ENCODE measurements at places on chromosomes 1 and 21.

GRCh38 chr1:231264642-231265041 lies 23.6 kb downstream of the GNPAT start:
- no peak for DNase-seq

- no peak for DNase-seq
These were observed 61.4 kb upstream of the VCAM1 start for GRCh38 chr1:100657876-100658715.

DNA sequence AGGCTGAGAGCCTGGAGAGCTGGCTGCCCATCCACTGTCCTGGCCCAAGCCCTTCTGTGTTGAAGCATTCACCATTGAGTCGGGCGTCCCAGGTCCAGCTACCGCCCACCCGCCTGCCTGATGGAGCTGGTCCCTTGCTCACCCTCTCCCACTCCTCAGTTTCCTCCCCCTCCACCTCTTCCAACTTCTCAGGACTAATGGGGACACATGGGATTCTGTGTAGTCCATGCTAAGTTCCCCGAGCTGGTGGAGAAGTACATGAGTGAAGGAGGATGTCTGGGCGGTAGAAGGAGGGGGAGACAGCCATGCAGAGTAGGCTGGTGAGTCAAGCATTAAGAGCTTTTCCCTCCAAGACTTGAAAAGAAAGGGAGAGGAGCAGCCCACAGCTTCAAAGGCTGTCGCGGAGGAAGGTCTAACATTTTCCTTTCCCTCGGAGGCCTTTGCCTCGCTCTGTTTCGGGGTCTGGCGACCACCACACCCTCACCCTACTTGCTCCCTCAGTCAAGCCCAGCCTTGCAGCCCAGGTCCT lies 561 bp downstream of the SLC26A9 start:
- no peak for DNase-seq

- no peak for DNase-seq
These were observed 30.3 kb downstream of the YARS1 start for GRCh38 chr1:32786856-32787255.

- no peak for DNase-seq
These were observed 124.2 kb downstream of the KCNN3 start for GRCh38 chr1:154745750-154746425.

- no peak for DNase-seq
These were observed 1.1 kb downstream of the COL18A1 start for GRCh38 chr21:45405819-45406762.

- no peak for DNase-seq
These were observed 121.2 kb downstream of the EPHB2 start for GRCh38 chr1:22831729-22832413.

DNA sequence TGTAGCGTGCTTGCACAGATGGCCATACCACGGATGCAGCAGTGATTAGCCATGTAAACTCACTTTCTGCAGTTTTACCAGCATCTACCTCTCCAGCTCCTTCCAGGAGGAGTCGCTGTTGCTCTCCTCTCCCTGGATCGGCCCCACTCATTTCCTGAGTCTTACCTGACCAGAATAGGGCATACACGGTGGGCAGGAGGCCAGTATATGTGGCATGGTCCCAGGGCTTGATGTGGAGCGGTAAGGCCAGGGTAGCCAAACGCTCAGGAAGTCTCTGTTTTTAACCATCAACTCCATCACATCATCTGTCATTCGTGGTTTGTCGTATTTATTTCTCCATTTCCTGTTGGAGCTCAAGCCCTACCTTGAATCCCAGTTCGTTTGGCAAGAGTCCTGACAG lies 163.4 kb upstream of the USP24 start:
- DNase-seq, result no peak

DNA sequence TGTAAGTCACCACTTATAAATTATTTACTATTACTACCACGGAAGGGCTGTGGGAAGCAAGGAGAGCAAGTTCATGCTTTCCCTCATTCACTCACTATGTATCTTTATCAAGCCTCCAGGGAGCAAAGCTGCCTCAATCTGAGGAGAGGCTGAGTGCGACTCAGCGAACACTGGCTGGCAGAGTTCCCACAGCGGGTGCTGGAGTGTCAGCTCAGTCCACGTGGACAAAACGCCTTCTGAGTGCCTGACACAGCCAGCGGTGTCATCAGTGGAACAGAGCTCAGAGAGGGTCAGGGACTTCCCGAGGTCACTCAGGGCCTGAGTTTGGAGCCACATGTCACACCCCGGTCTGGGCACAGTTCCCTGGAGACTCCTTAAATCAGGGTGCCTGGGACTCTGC lies 16.9 kb downstream of the MATN1 start:
- DNase-seq, result no peak

DNA sequence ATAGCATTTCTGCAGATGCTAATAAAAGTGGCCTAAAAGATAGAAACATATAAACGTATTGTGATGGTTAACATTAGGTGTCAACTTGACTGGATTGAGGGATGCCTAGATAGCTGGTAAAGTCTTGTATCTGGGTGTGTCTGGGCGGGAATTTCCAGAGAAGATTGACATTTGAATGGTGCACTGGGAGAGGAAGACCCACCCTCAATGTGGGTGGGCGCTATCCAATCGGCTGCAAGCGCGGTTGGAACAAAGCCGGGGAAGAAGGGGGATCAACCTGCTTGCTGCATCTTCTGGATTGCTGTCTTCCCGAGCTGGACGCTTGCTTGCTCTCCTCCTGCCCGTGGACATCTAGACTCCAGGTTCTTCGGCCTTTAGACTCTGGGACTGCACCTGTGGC lies 114.0 kb upstream of the ZNF644 start:
- no peak for DNase-seq

DNA sequence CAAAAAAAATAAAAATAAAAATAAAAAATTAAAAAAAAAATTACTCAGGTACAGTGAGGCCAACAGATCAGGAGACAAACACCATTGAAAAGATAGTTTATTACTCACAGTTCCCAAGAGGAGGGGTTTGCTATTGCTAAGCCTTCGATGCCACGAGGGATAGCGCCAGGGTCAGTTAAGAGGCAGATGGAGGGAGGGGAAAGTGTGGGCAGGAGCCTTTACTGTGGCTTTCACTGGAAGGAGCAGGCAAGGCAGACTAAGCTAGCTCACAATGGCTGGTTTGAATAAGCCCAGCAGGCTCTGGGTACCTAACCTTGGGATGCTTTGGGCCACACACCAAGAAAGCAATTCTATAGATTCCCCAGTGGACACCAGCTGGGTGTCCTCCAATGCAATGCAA lies 12.7 kb upstream of the RNF187 start:
- no peak for DNase-seq

GRCh38 chr1:105793536-105794146 lies 1262.8 kb upstream of the PRMT6 start:
- no peak for DNase-seq

DNA sequence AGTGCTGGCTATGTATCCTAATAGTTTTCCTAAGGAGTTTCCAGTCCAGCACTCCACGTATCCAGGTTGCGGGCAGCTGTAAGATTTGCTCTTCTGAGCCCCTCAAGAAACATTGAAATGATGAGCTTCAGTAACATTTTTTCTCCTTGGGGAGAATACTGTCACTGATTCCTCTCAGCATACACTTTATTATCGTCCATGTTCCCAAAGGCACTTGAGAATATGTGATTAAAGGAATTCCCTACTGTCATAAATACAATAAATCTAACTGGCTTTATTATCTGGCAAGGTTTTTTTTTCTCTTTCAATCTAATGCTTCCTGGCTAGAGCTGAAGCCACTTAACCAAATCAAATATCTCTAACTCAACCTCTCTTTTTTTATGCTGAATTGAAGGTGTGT lies 359.2 kb upstream of the PKN2 start:
- no peak for DNase-seq

DNA sequence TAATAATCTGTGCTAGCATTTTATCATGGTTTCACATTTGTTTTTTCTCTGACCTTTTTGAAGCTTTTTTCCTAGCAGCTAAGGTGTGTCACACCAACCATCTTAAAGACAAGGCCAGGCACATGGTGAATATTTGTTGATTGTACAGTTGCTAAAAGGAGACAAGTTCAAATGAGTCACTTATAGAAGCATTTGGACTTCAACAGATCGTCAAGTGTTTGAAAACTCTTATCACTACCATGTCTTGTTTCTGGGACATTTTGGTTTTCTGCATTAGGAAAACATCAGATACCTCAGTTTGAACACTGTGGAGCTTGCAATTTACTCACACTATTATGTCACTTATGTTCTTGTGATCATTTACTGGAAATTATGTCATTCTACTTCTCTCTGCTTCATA lies 407.3 kb downstream of the USP25 start:
- DNase-seq, result no peak

DNA sequence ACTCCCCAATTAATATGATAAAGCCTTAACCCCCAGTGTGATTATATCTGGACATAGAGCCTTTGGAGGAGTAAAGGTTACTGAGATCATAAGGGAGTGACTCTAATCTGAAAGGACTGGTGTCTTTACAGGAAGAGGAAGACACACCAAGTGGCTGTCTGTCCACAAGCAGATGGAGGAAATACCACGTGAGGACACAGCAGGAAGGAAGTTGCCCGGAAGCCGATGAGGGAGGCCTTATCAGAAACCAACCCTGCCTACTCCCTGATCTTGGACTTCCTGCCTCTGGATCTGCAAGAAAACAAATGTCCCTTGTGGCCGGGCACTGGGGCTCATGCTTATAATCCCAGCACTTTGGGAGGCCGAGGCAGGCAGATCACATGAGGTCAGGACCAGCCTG lies 110.3 kb upstream of the CHRM3 start:
- no peak for DNase-seq

- no peak for DNase-seq
These were observed 96.2 kb upstream of the EDN2 start for GRCh38 chr1:41580520-41581172.

GRCh38 chr1:2596530-2597333 lies 10.2 kb downstream of the PRXL2B start:
- DNase-seq, result no peak

DNA sequence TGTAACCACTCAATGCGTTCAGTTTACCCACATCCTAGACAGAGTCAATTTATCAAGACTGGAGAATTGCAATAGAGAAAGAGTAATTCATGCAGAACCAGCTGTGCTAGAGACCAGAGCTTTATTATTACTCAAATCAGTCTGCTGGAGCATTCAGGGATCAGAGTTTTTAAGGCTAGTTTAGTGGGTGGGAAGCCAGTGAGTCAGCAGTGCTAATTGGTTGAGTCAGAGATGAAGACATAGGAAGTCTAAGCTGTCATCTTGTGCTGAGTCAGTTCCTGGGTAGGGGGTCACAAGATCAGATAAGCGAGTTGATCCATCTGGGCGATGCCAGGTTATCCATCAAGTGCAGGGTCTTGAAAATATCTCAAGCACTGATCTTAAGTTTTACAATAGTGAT lies 499.6 kb downstream of the MRPL39 start:
- no peak for DNase-seq

- DNase-seq, result no peak
These were observed 68.0 kb downstream of the TRIM11 start for GRCh38 chr1:228338521-228339051.

DNA sequence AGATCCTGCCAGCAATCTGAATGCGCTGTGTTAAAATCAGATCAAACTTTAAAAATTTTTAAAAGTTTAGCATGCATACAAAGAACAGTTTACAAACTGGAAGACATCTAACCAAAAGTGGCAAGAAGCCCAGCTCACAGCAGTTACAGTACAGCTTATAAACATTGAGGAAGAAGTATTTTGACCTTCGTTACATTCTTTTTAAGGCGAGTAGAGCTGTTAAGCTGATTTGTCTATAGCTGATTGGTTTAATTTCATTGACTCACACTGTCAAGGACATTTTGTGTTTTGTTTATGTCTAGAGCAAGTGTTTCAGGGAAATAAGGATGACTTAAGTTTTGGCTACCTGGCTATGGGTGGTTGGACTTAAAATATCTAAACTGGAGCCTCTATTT lies 3.0 kb upstream of the PGM1 start:
- no peak for DNase-seq

DNA sequence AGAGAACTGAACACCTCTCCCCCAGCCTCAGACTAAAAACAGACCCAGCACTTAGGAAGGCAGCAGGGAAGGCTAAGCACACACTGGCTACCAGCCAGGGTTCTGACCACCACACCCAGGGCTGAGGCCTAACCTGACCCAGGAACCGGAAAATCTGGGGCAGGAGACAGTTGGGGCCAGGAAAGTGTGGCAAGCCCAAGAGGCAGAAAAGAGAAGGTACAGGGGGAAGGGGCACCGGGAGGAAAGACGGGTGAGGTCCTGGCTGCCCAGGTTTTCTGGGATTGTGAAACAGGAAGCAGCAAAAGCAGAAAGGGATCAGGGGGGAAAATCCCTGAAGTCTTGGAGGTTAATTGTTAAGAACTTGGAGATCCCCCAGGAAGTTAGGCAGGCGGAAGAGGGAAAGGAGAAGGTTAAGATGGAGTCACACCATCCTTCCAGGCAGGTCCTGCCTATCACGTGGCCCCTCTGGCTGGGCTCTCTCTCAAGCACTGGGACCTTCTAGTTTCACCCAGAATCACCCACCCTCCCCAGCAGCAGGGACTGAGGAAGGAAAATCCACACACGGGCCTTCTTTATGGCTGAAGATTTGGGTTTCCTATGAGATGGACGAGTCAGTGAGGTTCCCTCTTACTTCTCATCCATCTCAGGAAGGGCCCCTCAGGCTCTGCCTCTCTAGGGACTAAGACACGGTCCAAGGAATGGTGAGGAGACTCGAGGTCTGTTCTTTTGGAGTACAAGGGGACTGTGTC lies 2.6 kb downstream of the HDGF start:
- DNase-seq, result no peak

GRCh38 chr1:50195205-50195604 lies 86.5 kb downstream of the ELAVL4 start:
- DNase-seq, result no peak
